ENCODE measurements at places on chromosomes 5 and 9. TPM values are rescaled to one million over a fixed set of nuclear protein-coding genes. Genes with fewer than 3 reads are reported as not detected.

IL9 gene
- not detected for total RNA-seq

- no peaks in the 10 kb centered on the region for H3K27me3 ChIP-seq
- H3K4me1 ChIP-seq = peaks cover 2% of the 10 kb centered on the region
- no peak overlapping the region for H3K27ac ChIP-seq
- no peak for DNase-seq
Measured at GRCh38 chr9:91246846-91247245, 114.9 kb downstream of the AUH start.

FBP2 gene
- total RNA-seq = not detected

ADAMTS16 gene
- not detected for total RNA-seq

All from heart left ventricle (tissue), 16 donors.